Chondrocyte (in vitro differentiated cells): ENCODE measurements at places on chromosomes 4 and X. TPM values are rescaled to one million over a fixed set of nuclear protein-coding genes. Genes with fewer than 3 reads are reported as not detected.

GRCh38 chr4:136281889-136282288 is 1250.4 kb downstream of the PCDH18 start:
- no peak overlapping the region for H3K4me3 ChIP-seq
- no peaks in the 10 kb centered on the region for H3K27me3 ChIP-seq
- H3K36me3 ChIP-seq, result no peaks in the 10 kb centered on the region
- no peaks in the 10 kb centered on the region for H3K4me1 ChIP-seq
- no peak for DNase-seq

DNA sequence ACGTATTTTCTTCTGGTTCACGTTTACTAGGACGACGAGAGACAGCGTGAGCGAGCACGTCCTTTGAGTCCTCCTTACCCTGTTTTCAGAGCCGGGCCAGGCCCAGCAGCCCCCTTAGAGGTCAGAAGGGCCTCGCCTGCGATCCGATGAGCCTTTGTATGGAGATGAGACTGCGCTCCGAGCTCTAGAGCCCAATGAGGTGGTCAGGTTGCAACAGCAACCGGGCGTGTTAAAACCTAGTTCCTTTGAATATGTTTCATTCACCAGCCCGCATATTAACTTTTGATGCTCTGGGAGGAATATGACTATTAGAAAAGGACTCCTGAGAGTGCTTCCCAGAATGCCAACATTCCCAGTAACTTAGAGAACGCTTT is 55.6 kb upstream of the TADA2B start:
- H3K27me3 ChIP-seq, result no peaks in the 10 kb centered on the region
- DNase-seq, result no peak
- peaks cover 54% of the 10 kb centered on the region for H3K4me1 ChIP-seq
- H3K27ac ChIP-seq, result peak overlapping the region; percentile 99

DNA sequence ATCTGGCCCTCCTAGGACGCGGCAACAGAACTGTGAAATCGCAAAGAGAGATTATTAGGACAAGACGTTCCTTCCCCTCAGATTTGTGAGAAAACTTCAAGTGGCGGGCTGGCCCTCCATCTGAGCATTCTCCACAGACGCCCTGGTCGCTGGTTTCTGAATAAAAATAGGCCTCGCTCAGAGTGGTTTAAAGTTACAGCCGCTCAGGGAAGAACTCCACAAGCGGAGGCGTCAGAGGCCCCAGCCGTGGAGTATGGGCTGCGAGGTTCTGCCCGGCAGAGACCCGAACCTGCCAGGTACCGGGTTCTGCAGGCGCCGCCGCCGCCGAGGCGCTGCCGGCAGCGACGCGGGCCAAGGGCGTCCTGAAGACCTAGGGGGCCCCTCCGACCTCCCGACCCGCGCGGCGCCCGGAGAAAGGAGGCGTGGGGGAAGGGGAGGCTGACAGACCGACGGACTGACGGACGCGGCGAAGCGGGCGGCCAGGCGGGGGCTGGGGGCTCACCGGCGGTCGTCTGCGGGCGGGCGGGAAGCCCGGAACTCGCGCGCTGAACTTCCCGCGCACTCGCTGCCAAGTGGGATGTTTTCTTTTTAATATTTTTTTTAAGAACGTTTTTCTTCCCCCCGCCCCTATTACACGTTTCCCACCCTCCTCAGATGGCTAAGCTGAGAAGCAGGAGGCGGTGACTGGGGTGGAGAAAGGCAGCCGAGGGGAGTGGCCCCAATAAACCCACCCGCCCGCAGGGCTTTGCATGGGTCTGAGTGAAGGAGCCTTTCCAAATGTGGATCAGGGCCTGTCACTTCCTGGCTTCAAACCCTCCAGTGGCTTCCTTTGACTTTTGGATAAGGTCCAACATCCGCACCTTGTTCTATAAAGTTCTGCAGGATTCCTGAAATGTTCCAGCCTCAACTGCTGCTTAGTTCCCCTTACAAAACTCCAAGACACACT is at the start of gene PABPC4L:
TSS of gene PABPC4L (minus strand) at position 574 of the 946 bp plus-strand sequence. CDS start 770 bp downstream, outside the sequence.
- peaks cover 3% of the 10 kb centered on the region for H3K36me3 ChIP-seq
- H3K27ac ChIP-seq, result peak within 1 kb of the TSS; percentile 89
- H3K4me3 ChIP-seq, result peak within 1 kb of the TSS; percentile 76
- peak; percentile 81 for DNase-seq
- H3K27me3 ChIP-seq, result no peaks in the 10 kb centered on the region

- H3K27ac ChIP-seq, result no peak overlapping the region
- H3K27me3 ChIP-seq, result peaks cover 29% of the 10 kb centered on the region
- DNase-seq, result no peak
These were observed 6.3 kb downstream of the GABRA4 start for GRCh38 chr4:46986922-46987638.

The MGAT4D gene
- not detected in 3 replicates for total RNA-seq

The NAA11 gene
- not detected in 3 replicates for total RNA-seq

The TMEM131L gene
- total RNA-seq, result 6.6 to 10.2 TPM (median 8.4 TPM) in 3 replicates

The AMOT gene
- total RNA-seq, result 7.1 to 9.5 TPM (median 7.9 TPM) in 3 replicates

The CLCN3 gene
- total RNA-seq, result 34.7 to 47.3 TPM (median 36.5 TPM) in 3 replicates
